Lung microvascular endothelial cell (primary cell): ENCODE measurements at places on chromosomes 7 and 10. TPM values are rescaled to one million over a fixed set of nuclear protein-coding genes. Genes with fewer than 3 reads are reported as not detected.

GRCh38 chr7:49479936-49480544, 293.4 kb upstream of the VWC2 start:
- DNase-seq, result no peak

- no peak for DNase-seq
Observed at GRCh38 chr10:20835335-20835734, 61.8 kb downstream of the NEBL start.

- DNase-seq, result peak; percentile 91
Observed at GRCh38 chr7:120583899-120584586, 273.9 kb downstream of the TSPAN12 start.

GRCh38 chr10:97714401-97715258, 1.1 kb downstream of the MARVELD1 start:
- peak; percentile 71 for DNase-seq

GRCh38 chr7:2633538-2634266, 1.9 kb downstream of the TTYH3 start:
- peak; percentile 69 for DNase-seq

DNA sequence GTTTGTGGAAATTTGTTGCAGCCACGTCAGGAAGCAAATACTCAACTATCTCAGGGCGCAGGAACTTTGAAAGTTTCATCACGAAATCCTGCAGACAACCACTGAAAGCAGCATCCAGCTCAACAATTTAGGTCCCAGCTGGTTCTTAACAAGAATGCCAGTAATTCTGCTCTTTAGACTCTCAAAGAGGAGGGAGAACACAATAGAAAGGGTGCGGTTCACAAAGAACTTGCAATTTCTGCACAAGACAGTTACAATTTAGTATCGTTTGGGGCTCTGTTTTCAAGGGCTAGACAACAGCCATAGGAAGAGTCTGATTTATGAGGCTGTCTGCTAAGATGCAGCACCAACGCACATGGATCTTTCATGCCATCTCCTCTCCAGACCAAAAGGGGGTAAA, 223.1 kb downstream of the FGFR2 start:
- no peak for DNase-seq

DNA sequence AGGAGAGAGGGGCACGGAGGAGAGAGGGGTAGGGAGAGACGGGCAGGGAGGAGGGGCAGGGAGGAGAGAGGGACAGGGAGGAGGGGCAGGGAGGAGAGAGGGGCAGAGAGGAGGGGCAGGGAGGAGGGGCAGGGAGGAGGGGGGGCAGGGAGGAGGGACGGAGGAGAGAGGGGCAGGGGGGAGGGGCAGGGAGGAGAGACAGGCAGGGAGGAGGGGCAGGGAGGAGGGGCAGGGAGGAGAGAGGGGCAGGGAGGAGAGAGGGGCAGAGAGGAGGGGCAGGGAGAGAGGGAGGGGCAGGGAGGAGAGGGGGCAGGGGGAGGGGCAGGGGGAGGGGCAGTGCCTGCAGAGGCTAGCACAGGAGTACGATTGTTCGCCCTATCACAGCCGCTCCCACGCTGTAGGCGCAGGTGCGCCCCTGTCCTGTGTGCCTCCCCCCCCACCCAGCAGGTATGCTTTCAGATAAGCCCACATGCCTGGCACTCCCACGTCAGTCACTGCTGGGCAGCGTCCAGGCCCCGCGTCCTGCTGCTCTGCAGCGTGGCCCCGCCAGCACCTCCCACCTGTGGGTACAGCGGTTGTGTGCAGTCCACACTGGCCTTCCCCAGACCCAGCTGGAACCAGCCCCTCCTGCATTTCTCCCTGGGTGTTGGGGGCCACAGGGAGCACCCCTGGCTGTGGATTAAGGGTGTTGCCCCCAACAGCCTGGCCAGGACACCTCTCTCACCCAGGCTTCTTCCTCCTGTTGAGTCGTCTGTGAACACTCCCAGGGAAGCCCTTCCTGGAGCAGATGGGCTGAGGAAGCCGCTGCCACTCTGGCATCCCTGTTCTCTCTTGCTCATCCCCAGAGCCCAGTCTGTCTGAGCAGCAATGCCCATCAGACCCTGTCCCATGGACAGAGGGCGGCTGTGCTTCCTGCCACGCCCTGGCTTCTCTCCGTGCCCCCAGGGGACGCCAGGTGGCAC, 10.8 kb downstream of the NKX6-2 start:
- no peak for DNase-seq

GRCh38 chr10:77717336-77717735, 79.7 kb upstream of the KCNMA1 start:
- no peak for DNase-seq

- no peak for DNase-seq
Observed at GRCh38 chr7:15459018-15459615, 102.7 kb downstream of the AGMO start.

FRAT1 gene
- total RNA-seq, result 3.7 and 5.8 TPM in 2 replicates

CACNB2 gene
- total RNA-seq, result not detected in 2 replicates
